ENCODE measurements at places on chromosomes 12 and 14.
A peak's percentile ranks its signal among the peaks of the same experiment; 100 is the strongest.

DNA sequence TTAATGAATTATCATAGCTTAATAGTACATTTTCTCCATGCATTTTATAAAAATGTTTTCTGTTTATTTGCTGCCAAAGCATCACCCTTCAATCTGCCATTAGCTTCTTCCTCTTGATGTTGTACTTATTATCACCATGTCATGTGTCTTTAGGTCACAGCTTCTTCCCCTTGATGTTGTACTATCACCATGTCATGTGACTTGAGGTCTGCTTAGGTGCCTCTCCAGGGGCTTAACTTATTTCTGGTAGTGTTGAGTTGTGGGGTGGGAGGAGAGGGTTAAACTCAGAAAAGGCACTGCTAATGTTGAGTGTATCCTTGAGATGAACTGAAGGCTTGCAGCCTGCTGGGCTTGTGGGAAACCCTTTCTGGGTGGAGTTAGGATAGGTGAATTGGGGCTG is 87.8 kb downstream of the DAAM1 start:
- no peak for DNase-seq

DNA sequence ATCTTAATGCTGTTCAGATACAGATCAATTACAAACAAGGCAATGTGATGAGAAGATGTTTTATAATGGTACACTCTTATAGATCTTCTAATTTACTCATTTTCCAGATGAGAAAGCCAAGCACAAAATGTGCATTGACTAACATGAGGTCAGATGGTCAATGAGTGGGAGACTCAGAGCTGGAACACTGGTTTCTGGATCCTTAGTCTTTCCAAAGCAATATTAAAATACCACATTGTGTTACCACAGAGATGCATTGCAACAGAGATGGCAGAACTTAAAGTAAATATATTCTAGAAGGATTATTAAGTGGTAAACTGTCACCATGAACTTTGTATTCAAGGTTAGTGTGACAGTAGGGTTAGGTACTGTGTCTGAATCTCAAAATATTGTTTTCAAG is 113.6 kb downstream of the SLC15A5 start:
- DNase-seq: no peak

- DNase-seq: peak; percentile 76
These were observed 22.7 kb downstream of the ITPR2 start for GRCh38 chr12:26810330-26810729.

GRCh38 chr12:108806921-108807320 is 50.5 kb downstream of the SSH1 start:
- no peak for DNase-seq
